ENCODE measurements at places on chromosomes 2 and 18. TPM values are rescaled to one million over a fixed set of nuclear protein-coding genes. Genes with fewer than 3 reads are reported as not detected.

DNA sequence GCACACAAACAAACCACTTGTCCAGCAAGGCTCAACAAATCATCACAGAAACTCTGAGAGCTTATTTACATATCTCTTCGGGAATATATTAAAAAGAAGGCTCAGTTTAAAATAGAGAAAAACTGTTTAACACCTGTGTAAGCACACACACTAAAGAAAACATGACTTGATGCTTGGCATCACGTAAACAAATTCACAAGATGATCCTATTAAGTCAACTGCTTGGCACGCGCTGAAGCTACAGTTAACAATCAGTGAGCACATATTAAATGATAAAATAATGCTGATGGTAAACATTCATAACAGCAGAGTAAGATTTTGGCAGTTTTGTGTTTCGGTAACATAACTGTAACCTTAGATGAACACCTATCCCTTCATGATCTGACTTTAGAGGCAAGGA lies 4.3 kb upstream of the HES6 start:
- DNase-seq: no peak

DNA sequence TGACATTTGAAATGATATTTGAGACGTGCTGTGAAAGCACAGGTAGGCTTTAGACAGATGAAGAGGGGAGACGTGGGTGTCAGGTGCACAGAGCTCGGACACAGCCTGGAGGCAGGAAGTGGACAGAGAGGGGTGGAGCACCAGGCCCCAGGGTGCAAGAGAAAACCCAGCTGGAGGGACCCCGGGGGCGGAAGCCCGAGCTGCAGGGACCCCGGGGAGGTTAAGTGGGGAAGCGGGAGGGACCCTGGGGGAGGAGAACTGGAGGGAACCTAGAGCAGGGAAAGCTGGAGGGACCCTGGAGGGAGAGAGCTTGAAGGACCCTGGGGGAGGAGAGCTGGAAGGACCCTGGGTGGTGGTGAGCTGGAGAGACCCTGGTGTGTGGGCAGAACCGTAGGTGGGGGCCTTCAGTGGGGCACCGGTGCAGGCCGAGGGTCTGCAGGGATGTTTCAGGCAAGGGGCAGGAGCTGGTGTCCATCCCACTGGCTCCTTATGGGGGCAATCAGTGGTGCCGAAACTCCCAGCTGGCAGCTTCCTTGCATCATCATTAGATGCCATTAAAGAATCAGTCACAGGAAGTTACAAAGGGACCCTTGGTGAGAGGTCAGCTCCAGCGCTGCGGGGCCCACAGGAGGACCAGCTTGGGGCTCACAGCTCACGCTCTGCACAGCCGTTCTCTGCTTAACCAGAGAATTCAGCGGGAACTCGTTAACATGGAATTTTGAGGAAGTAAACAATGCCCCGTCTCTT lies 246.6 kb downstream of the EIPR1 start:
- no peak for DNase-seq

GRCh38 chr2:68643011-68643873 lies at the start of gene PROKR1:
PROKR1 (plus strand) TSS chr2:68643579; CDS start chr2:68645822, 2,243 bp downstream.
- peak; percentile 10 for DNase-seq

- no peak for DNase-seq
Observed at GRCh38 chr2:141711627-141712026, 419.2 kb downstream of the LRP1B start.

DNA sequence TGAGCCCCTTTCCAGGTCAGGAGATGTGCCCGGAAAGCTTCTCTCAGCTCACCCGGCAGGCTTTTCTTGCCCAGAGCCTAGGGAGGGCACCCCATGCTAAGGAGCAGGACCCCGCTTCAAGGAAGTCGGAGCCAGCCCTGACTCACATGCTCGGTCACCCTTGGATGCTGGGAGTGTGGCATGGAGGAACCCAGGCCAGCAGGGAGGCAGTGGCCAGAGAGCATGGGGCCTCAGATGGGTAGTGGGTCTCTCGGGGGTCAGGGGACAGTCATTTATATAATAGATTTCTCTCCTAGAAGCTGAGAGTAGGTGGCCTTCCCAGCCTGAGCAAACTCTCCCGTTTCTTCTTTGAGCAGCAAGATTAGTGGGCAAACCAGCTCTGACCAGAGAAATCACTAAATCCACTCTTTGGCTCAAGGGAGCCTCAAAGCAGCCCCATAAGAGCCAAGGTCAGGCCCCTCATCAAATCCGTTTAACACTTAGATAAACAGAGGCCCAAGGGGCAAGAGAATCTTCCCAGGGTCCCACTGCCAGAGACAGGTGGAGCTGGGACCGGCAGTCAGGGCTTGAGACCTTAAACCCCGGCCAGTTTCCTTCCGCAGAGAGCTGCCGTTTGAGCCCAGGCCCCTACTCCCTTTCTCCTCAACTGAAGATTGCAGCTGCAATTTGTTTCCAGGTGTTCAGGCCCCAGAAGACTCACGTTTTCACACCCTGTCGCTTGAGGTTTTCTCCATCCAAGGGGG lies 113.1 kb downstream of the CYP26B1 start:
- no peak for DNase-seq

The STPG4 gene
- total RNA-seq: 0.53 TPM

- no peak for DNase-seq
Observed at GRCh38 chr2:121710470-121711170, 26.1 kb downstream of the NIFK start.

- DNase-seq: no peak
Observed at GRCh38 chr2:26064846-26065245, 31.0 kb downstream of the RAB10 start.

The CNTNAP5 gene
- total RNA-seq: not detected

DNA sequence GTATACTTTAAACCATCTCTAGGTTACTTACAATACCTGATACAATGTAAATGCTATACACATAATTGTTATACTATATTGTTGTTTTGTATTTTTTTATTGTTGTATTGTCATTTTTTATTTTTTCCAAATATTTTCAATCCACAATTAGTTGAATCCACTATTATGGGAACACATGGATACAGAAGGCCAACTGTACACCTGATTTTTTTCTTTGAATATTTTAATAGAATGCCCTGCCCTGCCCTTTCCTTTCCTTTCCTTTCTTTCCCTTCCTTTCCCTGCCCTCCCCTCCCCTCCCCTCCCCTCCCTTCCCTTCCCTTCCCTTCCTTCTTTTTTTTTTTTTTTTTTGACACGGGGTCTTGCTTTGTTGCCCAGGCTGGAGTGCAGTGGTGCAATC lies 120.2 kb downstream of the SLC4A3 start:
- no peak for DNase-seq

The RUFY4 gene
- not detected for total RNA-seq

DNA sequence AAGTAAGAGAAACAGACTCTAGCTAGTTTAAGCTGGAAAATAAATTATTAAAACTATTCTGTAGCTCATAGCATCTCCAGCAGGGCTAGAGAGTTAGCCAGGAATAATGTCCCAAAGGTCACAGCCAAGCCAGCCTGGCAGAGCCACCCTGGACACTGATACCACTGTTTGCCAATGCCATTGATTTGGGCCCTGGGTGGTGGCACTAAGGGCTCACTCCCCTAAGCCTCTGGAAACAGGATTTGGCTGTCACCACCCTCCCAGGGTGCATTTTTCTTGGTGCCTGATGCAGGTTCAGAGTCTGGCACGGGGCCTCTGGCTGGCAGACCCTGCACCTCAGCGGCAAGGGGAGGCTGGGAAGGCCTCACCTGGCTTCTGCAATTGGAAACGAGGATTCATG lies 7.1 kb downstream of the SH2D6 start:
- DNase-seq: no peak

- DNase-seq: no peak
Observed at GRCh38 chr2:179626261-179626660, 235.2 kb downstream of the ZNF385B start.

GRCh38 chr2:122157158-122157557 lies 401.7 kb downstream of the TSN start:
- no peak for DNase-seq

DNA sequence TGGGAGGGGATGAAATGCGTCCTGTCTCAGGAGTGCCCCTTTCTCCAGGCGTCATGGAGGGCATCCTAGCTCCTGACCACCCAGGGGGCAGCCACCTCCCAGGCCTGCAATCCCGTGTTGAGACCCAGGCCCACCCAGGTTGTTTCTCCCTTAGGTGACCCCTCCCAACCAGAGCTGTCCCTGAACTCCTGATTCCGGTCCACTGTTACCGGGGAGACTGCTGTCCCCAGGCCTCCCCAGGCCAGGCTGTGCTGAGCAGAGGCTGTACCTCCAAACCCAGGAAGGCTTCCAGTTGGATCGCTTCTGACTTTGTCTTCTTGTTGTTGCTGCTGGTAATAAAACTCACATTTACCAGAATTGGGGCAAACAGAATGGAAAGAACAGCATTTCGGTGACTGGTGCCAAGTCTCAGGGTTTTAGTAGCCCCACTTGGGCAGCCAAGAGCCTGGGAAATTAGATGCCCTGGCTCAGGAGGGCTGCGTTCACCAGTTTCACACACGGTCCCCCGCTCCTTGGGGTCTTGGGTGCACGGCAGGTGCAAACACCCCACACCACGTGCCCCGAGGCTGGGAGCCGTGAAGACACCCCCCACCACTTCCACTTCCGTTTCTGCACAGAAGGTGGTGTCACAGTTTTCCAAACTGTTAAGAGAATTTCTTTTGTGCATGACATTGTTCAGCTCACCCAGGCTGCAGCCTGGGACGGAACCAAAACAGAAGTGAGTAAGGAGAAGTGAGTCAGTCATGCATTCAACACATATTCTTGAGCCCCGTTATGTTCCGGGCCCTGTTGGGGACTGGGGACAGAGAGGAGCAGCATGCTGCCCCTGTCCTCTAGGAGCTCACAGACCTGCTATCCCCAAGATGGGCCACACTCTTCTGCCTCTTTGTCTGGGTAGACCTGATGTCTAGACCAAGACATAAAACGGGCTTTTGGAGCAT lies 29.4 kb downstream of the ITM2C start:
- no peak for DNase-seq

The TMEM247 gene
- total RNA-seq: not detected

The NXPH2 gene
- not detected for total RNA-seq

GRCh38 chr2:55459279-55459678 lies 39.6 kb upstream of the CCDC88A start:
- no peak for DNase-seq

- DNase-seq: no peak
Observed at GRCh38 chr18:32937597-32937996, 164.8 kb upstream of the KLHL14 start.

GRCh38 chr2:72712977-72713376 lies 112.9 kb downstream of the EXOC6B start:
- DNase-seq: no peak

DNA sequence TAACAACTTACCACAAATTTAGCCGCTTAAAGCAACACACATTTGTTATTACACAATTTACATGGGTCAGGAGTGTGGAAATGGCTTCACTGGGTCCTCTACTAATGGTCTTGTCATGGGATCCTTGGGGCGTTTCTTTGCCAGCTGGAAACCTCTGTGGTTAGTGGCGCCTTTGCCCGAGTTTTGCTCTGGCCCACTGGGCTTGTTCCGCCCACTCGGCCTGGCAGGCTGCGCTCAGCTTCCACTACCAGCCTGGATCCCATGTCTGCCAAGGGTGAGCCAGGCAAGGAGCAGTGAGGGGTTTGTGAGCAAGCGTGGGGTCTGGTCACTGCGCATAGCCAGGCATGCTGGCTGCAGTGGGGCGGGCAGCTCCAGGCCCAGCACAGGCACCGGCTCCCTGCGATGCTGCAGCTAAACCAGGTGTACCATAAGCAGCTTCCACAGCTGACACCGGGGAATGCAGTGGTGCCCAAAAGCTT lies 16.2 kb upstream of the MBD2 start:
- DNase-seq: no peak

GRCh38 chr2:174787487-174788205 lies 23.4 kb upstream of the CHRNA1 start:
- DNase-seq: peak; percentile 30

DNA sequence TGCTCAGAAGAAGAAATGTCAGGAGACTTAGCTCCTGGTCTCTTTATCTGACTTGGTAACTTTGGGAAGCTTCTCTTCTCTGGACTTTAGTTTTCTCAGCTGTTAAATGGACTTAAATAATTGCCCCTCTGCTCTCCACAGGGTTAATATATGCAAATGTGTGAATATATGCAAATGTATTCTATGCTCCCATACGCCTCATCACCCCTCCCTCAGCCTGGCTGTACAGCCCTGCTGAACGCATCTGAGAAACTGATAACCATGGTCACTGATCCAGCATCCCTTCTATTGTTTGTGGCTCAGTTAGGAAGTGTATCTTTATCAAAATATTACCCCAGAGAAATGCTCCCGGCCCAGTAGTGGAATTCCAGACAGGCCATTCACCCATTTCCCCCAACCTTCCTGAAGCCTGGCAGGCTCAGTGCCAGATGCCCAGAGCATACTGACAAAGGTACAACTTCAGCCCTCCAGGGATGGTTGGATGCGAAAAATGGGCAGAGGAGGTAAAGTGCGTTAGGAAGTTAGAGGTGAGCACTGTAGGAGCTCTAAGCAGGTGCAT lies 103.4 kb downstream of the DYSF start:
- peak; percentile 54 for DNase-seq

The MBOAT2 gene
- 17.9 TPM for total RNA-seq

GRCh38 chr18:46213295-46213694 lies 109.1 kb downstream of the HAUS1 start:
- peak; percentile 32 for DNase-seq

All from endothelial cell of umbilical vein (primary cell).